Ecto neural progenitor cell (in vitro differentiated cells): ENCODE measurements at places on chromosomes 2 and 18.
A peak's percentile ranks its signal among the peaks of the same experiment; 100 is the strongest.

GRCh38 chr18:48893608-48894600, 56.9 kb downstream of the SMAD7 start:
- no peak for DNase-seq

GRCh38 chr2:139366681-139367080, 586.5 kb upstream of the NXPH2 start:
- DNase-seq = no peak

- no peak for DNase-seq
These were observed 59.8 kb downstream of the TAF4B start for GRCh38 chr18:26286008-26286407.

- no peak for DNase-seq
These were observed 62.4 kb upstream of the MMADHC start for GRCh38 chr2:149650006-149650405.

DNA sequence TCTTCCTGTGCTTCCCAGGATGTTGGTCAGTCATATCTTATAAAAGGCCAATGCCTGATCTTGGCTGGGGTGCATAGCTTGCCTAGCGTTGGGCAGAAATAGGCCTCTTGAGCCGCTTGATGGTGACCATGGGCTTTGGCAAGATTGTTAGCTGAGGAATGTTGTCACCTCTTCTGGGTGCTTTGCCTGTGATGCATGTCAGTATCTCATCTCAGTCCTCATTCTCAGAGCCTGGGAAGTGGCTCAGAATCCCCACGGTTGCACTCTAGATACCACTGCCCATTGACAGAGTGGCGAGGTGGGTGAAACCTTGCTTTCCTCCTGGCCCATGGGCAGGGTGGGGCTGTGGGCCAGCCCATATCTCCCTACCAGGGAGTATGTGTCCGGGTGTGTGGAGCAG, 79.2 kb upstream of the MGAT5 start:
- DNase-seq = no peak

GRCh38 chr2:16644221-16644925, 21.3 kb downstream of the CYRIA start:
- no peak for DNase-seq

- peak; percentile 85 for DNase-seq
These were observed 105.6 kb upstream of the LDLRAD4 start for GRCh38 chr18:13112982-13113381.

DNA sequence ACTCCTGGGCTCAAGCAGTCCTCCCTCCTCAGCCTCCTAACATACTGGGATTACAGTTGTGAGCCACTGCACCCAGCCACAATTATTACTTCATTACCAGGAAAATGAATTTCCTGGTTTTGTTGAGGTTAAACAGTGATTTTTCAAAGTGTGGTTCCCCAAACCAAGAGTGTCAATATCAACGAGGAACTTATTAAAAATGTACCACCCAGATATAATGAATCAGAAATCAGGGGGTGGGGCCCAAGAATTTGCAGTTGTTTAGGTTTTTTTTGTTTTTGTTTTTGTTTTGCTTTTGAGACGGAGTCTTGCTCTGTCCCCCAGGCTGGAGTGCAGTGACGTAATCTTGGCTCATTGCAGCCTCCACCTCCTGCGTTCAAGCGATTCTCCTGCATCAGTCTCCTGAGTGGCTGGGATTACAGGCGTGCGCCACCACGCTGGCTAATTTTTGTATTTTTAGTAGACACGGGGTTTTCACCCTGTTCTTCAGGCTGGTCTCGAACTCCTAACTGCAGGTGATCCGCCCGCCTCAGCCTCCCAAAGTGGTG, 94.1 kb downstream of the WDSUB1 start:
- no peak for DNase-seq

- DNase-seq = no peak
These were observed 35.3 kb downstream of the PDIA6 start for GRCh38 chr2:10777111-10777841.

DNA sequence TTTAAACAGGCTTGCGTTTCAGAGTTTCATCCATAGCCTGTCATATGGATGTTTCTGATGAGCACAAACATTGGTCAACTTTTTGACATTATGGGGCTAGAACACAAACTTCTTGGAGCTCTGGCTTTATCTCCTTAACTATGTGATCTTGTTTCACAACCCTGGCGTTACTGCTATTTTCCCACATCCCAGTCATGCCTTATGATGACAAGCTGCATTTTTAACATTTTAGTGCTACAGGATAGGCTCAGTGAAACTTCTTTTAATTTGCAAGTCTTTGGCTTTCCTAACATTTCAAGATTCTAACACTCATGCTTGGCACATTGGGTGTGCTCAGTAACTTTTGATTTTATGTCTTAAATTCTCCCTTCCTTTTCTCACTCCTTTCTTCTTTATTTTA, 21.0 kb upstream of the PDE1A start:
- no peak for DNase-seq

DNA sequence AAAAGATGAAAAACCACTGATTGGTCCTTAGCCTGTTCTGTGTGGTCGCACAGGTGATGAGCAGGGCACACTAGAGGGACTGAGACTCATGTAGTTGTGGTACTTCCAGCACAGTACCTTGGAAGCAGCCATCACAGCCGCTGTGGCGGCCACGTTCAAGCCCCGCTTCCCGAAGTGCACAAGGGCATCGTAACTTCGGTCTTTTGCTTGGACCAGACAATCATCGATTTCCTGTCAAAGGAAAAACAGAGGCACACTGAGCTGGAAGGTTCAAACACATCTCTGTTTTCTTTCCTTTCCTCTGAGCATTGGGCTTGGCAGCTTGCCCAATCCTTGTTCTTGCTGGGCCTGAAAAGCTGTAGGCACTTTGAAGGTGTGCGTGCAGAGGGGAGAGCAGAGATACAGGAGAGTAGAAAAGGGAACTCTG, 52.6 kb downstream of the MRPL35 start:
- no peak for DNase-seq

DNA sequence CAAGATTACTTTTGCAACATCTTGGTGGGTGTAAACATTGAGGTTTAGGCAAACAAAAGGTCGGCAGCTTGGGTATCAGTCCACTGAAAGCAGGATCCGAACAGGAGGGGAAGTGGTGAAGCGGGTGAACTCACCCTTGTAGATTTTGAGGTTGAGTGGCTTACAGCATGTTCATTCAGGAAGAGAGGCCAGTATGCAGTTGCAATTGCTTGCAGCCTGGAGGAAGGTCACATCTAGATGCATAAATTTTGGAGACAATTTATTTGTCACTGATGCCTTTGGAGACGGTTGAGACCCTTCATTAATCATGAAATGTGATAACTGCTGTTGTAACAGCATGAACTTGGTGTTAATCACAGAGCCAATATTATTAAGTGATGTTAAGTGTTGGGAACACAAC, 131.1 kb downstream of the LTBP1 start:
- no peak for DNase-seq

- no peak for DNase-seq
These were observed 3.4 kb downstream of the RPS27A start for GRCh38 chr2:55235724-55236538.

- DNase-seq = no peak
These were observed 29.4 kb downstream of the MTERF4 start for GRCh38 chr2:241072553-241073165.
